Progenitor cell of endocrine pancreas (in vitro differentiated cells): ENCODE measurements at places on chromosomes 6 and 20.

DNA sequence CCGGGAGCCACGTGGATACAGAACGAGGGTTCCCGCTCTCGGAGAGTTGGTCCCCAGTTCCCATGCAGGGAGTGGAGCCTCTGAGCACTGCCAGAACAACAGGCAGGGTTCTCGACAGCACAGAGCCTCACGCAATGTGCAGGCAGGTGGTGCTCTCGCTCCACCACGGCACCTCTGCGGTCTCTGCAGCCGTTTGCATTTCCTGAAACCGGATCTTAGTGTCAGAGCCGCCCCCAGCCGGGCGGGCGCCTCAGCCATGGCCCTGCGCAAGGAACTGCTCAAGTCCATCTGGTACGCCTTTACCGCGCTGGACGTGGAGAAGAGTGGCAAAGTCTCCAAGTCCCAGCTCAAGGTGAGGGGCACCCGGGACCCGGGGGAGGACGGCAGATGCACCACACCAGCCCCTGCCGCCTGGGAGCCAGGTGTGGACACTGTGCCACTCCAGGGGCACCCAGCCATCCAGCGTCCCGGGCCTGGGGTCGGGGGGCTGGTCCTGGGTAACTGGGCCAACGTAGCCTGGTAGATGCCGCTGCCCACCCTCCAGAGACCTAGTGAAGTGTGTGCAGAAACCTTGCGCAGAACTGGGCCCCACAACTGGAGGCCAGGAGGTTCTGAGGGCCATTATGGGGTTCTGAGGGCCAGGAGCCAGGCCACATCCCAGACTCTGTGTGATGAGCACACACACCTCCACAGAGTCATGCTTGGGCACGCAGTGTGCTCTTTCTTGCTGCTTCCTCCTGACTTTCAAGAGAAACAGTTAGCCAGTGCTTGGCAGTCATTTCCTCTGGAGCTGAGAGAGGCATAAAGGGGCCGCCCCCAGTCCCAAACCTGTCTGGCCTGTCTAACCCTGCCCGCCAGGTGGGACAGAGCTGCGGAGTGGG is at the start of gene DEF6:
Gene DEF6 (plus strand): TSS at position 218 of the 881 bp plus-strand sequence. CDS start 39 bp downstream, at position 257.
- H3K4me3 ChIP-seq = no peak within 1 kb of the TSS
- peaks cover 9% of the 10 kb centered on the region for H3K36me3 ChIP-seq
- peak; percentile 64 for DNase-seq
- peaks cover 4% of the 10 kb centered on the region for H3K4me1 ChIP-seq
- peaks cover 4% of the 10 kb centered on the region for H3K27me3 ChIP-seq

GRCh38 chr6:25007269-25007699 is 71.5 kb upstream of the RIPOR2 start:
- no peaks in the 10 kb centered on the region for H3K27me3 ChIP-seq
- no peak overlapping the region for H3K27ac ChIP-seq
- peaks cover 6% of the 10 kb centered on the region for H3K4me1 ChIP-seq
- DNase-seq = no peak
- H3K4me3 ChIP-seq = no peak overlapping the region

DNA sequence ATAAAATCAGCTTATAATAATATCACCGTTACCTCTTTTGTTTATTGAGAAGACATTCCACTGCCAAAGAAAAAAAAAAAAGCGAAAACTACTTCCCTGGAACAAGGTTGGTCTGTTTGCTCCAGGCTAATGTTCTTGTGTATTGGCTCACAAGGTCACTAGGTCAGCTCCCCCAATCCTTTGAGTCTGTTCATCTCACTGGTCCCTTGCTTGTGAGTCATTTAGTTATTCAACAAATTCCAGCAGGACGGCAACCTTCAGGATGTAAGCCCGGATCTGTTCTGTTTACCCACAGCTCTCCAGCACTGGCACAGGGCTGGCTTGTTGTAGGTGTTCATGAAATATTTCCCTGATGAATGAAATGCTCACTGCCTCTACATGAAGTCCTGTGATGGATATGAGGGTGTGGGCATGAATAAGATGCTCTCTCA is 3.3 kb downstream of the ARHGAP40 start:
- H3K4me1 ChIP-seq = peaks cover 4% of the 10 kb centered on the region
- H3K27ac ChIP-seq = no peak overlapping the region
- H3K4me3 ChIP-seq = no peak overlapping the region
- no peak for DNase-seq
- H3K27me3 ChIP-seq = peaks cover 62% of the 10 kb centered on the region

DNA sequence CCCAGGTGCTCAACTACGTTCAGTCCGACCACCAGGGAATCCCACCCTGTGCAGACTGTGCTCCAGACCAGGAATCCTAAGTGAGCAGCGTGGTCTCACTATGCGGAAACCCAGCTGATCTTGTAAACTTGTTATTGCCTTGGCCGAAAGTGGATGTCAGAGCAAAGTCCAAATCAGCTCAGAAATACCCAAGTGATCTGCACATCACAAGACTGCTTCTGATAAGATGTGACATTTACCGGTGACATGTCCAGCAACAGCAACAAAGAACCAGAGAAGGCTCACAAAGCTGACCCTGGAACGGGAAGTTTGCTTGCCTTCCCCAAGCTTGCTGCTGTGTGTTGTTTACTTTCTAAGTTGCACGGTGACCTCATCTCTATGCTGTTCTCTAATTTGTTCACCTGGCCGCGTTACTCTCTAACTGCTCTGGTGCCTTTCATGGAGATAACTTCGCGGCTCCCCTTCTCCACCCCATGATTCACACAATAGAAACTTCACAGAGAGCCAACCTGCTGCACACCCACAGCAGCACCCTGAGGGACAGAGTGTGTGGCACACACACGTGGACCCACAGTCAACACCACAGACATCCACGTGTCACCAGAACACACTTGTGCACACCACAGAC is 1.7 kb downstream of the BNIP5 start:
- H3K27ac ChIP-seq = peak overlapping the region; percentile 90
- no peaks in the 10 kb centered on the region for H3K36me3 ChIP-seq
- peaks cover 15% of the 10 kb centered on the region for H3K4me1 ChIP-seq
- H3K4me3 ChIP-seq = peak overlapping the region; percentile 5

- peaks cover 25% of the 10 kb centered on the region for H3K4me1 ChIP-seq
- DNase-seq = no peak
- no peaks in the 10 kb centered on the region for H3K36me3 ChIP-seq
Observed at GRCh38 chr6:25829375-25829774, 2.5 kb downstream of the SLC17A1 start.

- DNase-seq = no peak
- H3K4me1 ChIP-seq = peaks cover 40% of the 10 kb centered on the region
- peaks cover 5% of the 10 kb centered on the region for H3K36me3 ChIP-seq
- peak overlapping the region; percentile 31 for H3K4me3 ChIP-seq
- H3K27me3 ChIP-seq = no peaks in the 10 kb centered on the region
Observed at GRCh38 chr6:138371720-138372119, 6.0 kb upstream of the SMIM28 start.

GRCh38 chr6:155970876-155971708 is 515.5 kb upstream of the NOX3 start:
- no peak for DNase-seq
- H3K27ac ChIP-seq = no peak overlapping the region
- H3K4me3 ChIP-seq = no peak overlapping the region

DNA sequence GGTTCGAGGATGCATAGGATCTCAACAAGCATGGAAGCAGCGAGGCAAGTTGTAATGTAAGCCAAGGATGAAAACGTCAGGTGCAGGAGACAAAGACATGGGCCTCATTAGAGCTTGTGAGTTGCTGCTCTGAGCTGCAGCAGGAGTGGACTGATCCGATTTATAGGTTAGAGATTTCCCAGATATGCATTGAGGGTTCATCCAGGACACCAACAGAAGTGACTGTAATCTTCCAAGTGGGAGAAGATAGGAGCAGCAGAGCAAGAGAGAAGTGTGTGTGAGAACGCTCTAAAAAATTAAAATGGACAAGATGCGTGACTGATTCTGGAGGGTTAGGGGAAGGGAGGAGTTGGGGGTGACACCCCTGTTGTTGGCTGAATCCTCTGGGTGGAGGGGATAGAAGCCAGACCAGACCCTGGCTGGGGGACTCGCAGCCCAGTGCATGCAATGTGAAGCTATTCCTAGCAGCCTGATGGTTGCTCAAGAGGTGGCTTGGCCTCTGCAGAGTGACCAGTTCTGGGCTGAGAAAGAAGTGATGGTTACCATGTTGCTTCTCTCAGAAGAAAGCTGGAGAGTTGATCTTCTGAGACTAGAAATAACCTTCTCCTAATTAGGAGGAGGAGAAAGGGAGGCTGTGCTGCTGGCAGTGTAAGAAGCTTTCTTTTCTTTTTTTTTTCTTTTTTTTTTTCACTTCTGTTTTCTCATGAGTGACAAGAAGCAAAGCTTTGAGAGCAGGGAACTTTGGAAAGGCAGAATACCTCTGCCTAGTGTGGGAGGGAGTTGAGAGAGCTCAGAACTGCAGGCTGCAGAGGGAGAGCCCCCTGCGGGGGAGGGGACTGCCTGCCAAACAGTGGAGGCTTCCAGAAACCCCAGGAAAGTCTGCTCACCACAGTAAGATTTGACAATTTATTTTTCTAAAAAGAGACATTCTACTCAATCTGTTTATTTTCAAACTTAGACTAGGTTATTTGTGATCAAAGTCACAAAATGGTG is 116.9 kb downstream of the SLX4IP start:
- H3K27ac ChIP-seq = no peak overlapping the region
- no peak overlapping the region for H3K4me3 ChIP-seq
- no peaks in the 10 kb centered on the region for H3K27me3 ChIP-seq
- no peak for DNase-seq
- peaks cover 44% of the 10 kb centered on the region for H3K4me1 ChIP-seq

DNA sequence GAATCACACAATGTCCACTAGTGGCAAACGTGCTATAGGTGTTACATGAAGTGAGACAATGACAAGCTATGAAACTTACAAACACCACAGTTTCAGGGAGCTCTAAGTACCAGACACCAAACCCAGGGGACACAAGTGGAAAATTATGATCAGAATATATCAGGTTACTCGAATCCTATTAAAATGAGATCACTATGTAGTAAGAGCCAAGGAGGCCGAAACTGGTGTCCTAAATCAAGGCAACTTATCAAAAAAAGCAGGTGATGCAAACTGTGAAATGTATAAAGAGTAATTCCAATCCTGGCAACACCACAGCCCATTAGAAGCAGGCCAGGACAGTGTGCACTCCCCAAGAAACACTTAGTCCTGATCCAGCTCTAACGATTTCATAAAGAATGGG is 100.3 kb downstream of the ARHGAP18 start:
- H3K27ac ChIP-seq = no peak overlapping the region
- peaks cover 2% of the 10 kb centered on the region for H3K4me1 ChIP-seq
- DNase-seq = no peak
- no peaks in the 10 kb centered on the region for H3K27me3 ChIP-seq
- no peak overlapping the region for H3K4me3 ChIP-seq
- H3K36me3 ChIP-seq = peaks cover 26% of the 10 kb centered on the region

DNA sequence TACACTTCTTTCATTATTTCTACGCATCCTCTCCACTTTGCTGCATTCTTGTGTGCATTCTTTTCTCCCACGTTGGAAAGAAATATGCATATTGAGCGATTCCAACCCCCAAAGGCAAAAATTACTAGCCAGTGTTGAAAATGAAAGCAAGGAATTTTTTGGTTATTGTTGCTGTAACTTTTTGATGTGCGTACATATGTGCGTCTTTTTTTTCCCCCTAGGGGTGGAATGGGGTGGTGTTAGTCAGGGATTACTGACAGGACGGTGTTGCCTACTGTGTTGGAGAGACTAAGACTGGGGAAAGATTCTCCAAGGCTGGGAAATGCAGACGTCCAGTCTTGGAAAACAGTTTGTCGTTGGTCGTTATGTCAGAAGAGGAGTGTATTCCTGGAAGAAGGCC is 44.2 kb upstream of the ESR1 start:
- H3K27ac ChIP-seq = no peak overlapping the region
- peaks cover 8% of the 10 kb centered on the region for H3K4me1 ChIP-seq
- no peak for DNase-seq
- peaks cover 3% of the 10 kb centered on the region for H3K27me3 ChIP-seq
- H3K4me3 ChIP-seq = no peak overlapping the region
- no peaks in the 10 kb centered on the region for H3K36me3 ChIP-seq

GRCh38 chr6:151216804-151217203 is 23.0 kb upstream of the AKAP12 start:
- no peak for DNase-seq
- no peaks in the 10 kb centered on the region for H3K4me1 ChIP-seq
- no peak overlapping the region for H3K27ac ChIP-seq
- H3K4me3 ChIP-seq = no peak overlapping the region

GRCh38 chr6:109961611-109962041 is 16.5 kb upstream of the GPR6 start:
- H3K4me1 ChIP-seq = no peaks in the 10 kb centered on the region
- H3K27me3 ChIP-seq = peaks cover 11% of the 10 kb centered on the region
- no peak overlapping the region for H3K4me3 ChIP-seq
- DNase-seq = no peak
- H3K36me3 ChIP-seq = no peaks in the 10 kb centered on the region
